ENCODE measurements at places on chromosomes 6 and 20.

GRCh38 chr6:43713643-43714310 lies 26.2 kb upstream of the MRPS18A start:
- no peak for DNase-seq

DNA sequence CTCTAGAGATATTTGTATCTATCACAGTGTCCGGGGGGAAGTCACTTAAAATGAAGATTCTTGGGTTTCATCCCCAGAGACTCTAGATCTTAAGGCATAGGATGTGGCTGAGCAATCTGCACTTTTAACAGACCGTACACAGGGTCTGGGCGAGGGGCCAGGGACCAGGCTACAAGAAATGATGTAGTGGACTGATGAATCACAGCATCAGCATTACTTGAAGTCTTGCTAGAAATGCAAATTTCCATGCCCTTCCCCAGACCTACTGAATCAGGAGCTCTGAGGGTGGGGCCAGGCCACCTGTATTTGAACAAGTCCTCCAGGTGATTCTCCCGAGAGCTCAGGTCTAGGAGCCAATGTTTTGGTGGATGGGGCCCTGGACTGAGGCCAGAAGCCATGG lies 168.4 kb downstream of the DOK5 start:
- DNase-seq, result no peak

DNA sequence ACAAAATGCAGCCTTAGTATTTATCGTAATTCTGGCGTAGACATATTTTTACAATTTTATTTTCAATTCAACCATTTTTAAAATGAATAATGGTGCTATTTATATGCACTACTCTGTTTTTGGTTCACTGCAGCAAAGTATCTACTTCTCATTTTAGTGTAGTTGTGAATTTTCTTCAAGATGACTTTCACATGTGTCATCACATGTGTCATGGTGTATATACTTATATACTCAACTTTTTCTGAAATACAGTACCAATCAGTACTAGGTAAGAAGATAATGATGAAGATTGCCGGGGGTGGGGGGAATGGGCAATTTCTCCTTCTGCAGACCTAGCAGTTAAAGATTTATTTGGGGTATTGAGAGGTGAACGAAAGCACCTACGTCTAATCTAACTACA lies 634.5 kb downstream of the PHF3 start:
- DNase-seq, result no peak

- DNase-seq, result no peak
Observed at GRCh38 chr20:36543184-36544133, 2.1 kb downstream of the MYL9 start.

DNA sequence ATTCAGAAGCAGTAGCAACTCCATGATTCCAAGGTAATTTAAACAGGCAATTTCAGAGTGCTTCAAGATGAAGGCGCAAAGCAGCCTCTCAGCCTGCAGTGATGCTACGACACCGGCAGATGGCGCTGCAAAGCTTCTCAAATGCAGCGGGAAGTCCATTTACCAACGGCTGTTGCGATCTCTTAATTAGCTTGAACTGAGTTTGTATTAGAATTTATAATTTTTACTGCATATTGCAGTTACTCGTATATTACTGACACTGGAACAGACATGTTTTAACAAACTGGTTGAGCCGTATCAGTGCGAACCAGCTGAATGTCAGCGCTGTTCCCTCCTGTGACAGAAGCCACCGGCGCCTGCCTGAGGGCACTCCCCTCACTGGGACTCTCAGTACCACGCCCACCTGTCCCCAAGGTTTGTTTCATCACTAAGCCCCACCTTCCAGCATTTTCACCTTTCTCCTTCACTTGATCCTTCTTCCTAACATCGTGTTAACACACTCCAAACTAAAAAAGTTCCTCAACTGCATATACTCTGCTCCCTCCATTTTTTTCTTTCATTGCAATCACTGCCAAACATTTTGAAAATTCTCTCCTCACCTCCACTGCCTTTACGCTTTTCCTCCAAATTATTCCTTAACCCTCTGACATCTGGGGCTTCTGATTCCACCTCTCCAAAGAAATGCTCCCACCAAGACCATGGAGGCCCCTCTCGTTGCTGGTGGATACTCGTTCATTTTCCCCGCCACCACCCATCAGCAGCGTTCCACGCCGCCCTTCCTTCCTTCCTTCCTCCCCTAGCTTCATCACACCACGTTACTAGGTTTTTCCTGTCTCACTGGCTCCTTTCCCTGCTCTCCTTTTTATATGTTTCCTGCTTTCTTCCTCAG lies 14.5 kb downstream of the GNL1 start:
- peak; percentile 80 for DNase-seq

DNA sequence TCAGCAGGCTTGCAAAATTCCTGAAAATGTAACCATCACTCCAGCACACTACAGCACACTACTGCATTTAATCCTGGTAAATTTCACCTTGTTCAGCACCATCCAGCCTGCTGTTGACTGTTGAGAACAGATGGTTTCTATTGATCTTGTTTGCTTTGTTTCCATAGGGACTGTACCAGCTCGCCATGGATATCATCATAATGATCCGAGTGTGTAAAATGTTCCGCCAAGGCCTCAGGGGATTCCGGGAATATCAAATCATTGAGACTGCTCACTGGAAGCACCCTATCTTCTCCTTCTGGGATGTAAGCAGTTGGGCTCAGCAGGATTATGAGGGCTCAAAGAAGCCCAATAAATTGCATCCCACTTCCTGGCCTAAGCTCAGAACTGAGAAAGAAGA lies 4.1 kb downstream of the CNBD2 start:
- no peak for DNase-seq

DNA sequence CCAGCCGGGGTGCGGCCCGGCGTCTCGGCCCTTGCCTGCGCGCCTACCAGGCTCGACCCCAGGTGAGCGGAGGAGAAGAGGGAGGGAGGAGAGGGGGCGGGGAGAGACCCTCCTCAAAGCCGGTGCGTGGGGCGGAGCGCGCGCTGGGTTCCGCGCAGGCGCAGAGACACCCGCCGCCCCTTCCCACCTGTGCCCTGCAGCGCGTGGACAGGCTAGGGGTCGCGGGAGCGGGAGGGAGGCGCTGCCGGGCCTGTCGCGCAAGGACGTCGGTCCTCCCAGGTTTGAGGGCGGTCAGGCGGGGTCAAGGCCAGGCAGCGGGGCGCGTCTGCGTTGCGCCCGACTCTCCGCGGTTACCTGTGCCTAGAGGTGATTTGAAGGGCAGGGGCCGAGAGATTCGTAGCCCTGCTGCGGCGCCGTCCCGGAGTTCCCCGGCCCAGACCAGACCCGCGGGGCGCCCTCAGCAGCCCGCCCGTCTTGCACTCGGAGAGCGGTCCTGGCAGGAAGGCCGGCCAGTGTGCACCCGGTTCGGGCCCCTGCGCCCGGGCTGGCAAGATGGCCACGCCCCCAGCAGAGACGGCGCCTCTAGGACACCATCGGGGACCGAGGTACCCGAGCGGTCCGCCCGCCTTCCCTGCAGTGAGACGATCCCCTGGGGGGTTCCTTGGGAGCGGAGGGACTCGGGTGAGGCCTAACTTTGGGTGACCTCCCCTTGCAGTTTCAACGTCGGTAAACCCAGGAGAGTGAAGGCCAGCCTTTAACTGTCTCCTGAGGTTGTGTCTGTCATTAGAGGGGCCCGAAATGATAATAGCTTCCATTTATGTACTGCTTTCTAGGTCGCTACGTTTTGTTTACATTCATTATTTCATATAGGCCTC lies 546 bp downstream of the C6orf136 start:
- peak; percentile 82 for DNase-seq

- no peak for DNase-seq
Observed at GRCh38 chr6:144647406-144647964, 362.4 kb downstream of the UTRN start.

DNA sequence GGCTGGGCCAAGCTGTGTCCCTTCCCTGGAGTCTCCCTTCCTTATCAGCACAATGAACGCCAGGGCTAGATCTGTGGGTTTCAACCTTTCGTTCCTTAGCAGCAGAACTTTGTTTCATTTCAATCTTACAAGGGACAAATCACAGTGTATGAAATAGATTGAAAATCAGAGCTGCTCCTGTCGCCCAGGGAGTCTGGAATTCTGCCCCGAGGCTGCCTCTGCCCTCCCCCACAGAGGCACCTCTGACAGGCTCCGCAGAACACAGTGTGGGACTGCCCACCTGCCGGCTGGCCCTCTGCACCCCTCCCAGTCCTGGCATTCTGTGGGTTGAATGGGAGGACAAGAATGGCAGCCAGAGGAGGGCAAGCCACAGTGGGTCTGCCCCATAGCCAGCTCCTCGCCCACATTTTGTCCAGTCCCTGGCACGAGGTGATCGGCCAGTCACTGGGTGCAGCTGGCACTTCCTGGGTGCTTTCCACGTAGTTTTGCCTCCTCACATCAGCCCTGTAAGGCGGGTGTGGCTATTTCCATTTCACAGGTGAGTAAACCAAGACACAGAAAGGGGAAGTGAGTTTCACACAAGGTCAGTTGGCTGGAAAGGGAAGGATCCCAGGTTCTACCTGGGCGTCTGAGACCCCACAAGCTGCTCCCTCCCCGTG lies 26.1 kb downstream of the MANBAL start:
- no peak for DNase-seq

DNA sequence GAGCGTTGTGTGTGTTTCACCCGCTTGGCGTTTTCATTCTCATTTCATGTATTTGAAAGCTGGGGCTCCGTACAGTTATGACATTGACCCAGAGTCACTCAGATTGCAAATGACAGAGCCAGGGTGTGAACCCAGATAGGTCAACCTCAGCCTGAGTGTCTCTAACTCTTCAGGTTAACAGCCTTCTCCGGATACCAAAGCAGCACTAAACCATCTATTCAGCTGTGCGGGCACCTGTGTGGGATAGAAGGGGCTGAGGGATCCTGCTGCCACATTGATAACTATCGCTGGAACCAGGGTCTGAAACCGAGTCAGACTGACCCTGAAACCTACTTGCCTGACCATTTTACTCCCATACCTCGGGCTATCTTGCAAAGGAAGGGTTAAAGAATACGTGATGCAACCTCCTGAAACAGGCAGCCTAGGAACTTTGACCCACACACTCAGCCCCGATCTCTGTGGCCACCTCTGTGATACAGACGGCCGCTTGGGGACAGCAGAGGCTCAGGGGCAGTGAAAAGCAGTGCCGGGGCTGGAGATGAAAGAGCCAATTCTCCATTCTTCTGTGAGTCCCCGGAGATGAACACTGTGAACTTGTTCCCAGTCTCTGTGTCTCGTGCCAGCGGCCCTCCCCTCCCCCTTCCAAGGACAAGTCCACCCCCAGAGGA lies 233.5 kb upstream of the QKI start:
- DNase-seq, result peak; percentile 6

- no peak for DNase-seq
Observed at GRCh38 chr6:89008001-89008814, 44.8 kb upstream of the RNGTT start.

DNA sequence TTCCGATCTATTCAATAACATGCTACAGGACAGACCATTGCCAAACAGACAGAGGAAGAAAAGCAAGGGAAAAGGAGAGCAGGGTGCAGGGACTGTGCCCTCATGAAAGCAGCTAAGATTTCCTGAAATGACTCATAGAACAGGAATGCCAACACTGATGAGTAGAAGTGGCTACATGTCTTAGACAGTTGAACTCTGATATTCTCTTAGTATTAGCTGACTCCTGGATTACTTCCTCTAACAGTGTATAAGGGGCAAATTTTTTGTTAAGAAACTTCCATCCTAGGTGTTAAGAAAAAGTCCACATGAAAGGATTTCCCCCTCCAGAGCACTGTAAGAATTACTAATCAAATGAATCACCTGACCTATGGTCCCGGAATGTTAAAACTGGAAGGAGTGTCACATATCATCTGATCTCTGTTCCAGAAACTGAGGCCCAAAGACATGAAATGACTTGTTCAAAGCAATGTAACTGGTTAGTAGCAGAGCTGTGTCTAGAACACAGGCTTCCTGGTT lies 224.9 kb downstream of the IBTK start:
- no peak for DNase-seq

DNA sequence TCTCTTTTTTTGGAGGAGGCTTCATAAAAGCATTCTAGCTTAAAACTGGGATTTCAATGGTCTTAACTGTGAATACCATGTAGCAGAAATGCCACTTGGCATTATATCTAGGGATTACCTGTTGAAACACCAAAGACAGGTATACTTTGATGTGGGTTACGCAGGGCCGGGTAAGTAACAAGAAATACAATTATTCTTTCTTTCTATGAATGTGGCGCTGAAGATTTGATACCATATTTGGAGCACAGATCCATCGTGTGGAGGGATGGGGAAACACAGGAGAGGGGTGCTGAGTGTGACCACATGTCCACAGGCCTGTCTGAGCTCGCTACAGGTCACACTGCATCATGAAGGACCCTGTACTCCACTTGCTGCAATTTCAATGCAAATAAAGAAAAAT lies 257.8 kb downstream of the GMPR start:
- DNase-seq, result no peak

DNA sequence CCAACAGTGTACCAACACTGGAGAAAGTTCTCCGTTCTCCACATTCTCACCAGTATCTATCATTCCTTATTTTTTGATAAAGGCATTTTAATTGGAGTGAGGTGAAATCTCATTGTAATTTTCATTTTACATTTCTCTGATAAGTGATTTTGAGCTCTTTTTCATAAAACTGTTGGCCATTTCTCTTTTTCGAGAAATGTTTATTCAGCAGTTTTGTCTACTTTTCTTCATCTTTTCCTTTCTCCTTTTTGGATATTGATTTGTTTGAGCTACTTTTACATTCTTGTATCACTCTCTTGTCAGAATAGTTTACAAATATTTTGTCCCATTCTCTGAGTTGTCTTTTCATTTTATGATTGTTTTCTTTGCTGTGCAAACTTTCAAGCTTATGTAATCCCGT lies 555.2 kb downstream of the COL12A1 start:
- DNase-seq, result no peak

GRCh38 chr6:73263570-73263909 lies 544 bp upstream of the KHDC1 start:
- DNase-seq, result no peak

- DNase-seq, result no peak
Observed at GRCh38 chr6:71066153-71066552, 109.3 kb upstream of the B3GAT2 start.

- DNase-seq, result no peak
Observed at GRCh38 chr6:167549213-167549612, 224.3 kb downstream of the TTLL2 start.

GRCh38 chr6:169084067-169084466 lies 169.6 kb downstream of the THBS2 start:
- no peak for DNase-seq

Data from activated CD4-positive, alpha-beta T cell treated with anti-CD3 and anti-CD28 coated beads, Interleukin-2, amount 50 U/mL, for 48 hours (primary cell).